CD8-positive, alpha-beta memory T cell (primary cell): ENCODE measurements at places on chromosomes 7 and 10.

DNA sequence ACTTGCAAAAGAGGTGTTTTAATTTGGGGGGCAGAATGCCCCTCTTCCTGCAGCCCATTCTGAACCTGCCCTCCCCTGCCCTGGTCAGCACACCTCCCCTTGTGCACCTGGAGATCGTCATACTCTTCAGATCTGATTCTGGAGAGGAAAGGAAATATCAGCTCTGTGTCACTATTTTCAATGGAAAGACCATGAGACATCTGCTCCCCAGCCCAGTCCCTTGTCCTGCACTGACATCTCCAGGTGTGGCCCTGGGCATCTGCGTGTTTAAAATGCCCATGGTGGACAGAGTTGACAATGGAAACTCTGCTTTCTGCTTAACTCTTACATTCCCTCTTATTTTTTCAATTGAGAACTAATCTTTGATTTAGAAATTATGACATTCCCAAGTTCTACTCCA lies 41.6 kb upstream of the RASGEF1A start:
- no peak for DNase-seq

- DNase-seq: no peak
Observed at GRCh38 chr10:75910032-75910431, 478.6 kb downstream of the LRMDA start.

- DNase-seq: no peak
Observed at GRCh38 chr10:95397747-95398146, 106.9 kb upstream of the PDLIM1 start.

GRCh38 chr10:75688506-75689300 lies 257.3 kb downstream of the LRMDA start:
- DNase-seq: no peak

- DNase-seq: no peak
Observed at GRCh38 chr10:72932259-72933015, 22.2 kb downstream of the PLA2G12B start.

- no peak for DNase-seq
Observed at GRCh38 chr7:31049005-31049765, 2.9 kb upstream of the ADCYAP1R1 start.

DNA sequence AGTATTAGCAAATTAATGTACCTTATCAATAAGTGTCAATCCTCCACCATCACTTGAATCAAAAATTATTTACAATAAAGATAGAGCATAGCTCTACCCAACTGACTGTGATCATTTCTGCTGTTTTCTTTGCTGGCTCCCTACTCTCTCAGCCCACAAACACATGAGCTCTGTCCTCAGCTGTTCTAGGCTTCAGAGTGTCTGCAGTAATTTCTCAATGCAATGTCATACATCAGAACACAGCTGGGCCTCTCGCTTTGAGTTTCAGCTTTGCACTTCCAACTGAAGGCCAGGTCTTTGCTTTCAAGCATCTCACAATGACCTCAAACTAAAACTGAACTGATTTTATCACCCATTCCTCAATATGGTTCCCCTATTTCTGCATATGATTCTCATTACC lies 55.7 kb downstream of the RNF133 start:
- no peak for DNase-seq

GRCh38 chr7:155856656-155857055 lies 44.4 kb upstream of the SHH start:
- no peak for DNase-seq

DNA sequence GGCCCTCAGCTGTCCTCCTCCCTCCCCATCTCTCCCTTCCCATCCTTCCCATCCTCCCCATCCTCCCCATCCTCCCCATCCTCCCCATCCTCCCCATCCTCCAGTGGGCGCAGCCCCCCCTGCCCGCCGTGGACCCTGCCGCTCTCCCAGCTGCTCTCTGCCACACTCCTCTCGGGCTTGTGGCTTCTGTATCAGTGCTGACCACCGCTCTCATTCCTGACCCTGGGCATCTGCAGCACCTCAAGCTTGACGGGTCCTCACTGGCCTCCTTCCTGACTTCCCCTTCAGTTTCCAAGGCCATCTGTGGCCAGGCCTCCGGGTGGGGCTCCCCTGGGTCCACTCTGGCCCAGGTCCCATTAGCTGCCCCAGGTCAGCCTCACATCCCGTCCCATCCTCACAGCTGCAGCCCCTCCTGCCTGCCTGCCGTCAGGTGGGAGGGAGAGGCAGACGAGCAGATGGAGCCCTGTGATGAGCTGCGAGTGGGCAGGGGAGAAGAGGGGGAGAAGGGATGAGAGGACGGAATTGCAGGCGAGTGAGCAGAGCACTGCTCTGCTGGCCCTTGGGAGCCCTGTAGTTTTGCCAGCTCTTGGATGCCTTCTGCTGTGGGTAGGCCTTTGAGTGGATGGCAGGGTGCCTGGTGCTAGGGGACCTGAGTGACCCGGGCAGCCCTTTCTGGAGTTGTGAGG lies 35.7 kb downstream of the LHPP start:
- no peak for DNase-seq

DNA sequence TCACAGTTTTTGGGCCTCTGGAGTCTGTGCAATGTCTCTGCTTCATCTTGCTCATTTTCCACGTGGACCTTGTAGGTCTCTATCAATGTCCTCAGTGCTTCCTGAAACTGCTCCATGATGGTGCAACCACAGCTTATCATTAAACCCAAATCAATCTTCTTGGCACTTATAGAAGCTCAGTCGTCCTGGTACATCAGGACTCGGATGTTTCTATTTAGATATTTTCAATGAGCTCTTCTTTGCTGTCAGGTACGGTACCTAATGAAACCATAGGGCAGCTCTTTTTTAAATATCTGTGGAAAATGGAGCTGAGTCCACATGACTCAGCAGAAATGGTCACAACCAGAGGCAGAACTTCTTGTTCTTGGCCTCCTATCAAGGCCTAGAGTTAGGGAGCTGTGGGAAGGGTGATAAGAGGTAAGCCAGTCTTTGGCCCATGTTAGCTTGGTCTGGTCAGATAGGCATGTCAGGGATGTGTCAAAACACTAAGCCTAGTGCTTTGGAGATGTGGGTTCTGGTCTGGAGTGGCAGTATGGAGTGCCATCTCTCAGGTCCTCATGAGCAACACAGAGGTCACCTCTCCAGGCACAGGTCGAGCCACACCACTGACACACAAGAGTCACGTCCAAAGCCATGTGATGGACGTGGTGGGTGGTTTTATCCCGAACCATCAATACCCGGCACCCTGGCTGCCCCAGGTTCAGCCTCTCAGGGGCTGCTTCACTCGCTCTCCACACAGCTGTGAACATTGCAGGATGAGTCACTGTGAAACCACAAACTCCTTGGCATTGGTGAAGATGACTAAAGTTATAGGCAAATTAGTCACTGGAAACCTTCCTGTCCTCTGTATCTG lies 87.0 kb downstream of the TBXAS1 start:
- DNase-seq: peak; percentile 53

DNA sequence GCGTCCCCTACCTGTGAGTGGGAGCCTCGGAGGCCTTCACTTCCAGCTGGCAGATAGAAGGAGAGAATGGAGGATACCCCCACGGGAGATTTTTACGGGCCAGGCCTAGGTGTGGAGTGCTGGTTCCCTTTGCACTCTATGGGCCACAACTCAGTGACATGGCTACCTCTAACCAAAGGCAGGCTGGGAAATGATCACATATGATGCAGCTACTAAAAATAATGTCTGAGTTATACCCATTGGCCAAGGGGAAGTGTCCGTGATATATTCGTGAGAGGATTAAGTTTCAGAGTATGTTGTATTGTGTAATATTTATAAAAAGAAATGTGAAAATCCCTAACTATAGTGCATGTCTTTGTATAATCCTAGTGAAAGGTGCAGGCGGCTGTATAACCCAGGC lies 13.5 kb upstream of the HIPK2 start:
- no peak for DNase-seq

DNA sequence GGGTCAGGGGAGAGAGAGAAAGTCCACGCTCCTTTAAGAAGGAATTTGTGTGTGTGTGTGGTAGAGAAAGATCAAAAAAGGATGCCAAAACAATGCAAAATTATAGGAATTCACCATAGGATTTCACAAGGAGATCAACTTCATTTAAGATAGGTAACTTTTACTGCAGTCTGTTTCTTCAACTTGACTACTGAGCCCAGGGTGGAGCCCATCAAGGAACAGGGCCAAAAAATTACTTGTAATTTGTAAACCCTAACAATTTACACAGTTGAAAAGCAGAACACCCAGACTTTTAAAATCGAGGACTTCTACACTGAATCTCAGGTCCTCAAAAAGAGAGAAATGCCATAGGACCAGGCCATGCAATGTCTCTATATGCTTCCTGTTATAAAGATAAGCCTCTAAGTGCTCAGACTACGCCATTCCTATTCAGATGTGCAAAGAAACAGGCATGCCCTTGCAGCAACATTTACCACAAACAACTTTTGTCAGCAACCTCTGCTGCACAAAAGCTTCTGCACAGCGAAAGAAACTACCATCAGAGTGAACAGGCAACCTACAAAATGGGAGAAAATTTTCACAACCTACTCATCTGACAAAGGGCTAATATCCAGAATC lies 10.6 kb upstream of the GIMAP4 start:
- peak; percentile 67 for DNase-seq

GRCh38 chr7:20301311-20301939 lies 29.3 kb upstream of the ITGB8 start:
- DNase-seq: no peak

GRCh38 chr7:139526578-139527544 lies 3.4 kb downstream of the CLEC2L start:
- DNase-seq: no peak

DNA sequence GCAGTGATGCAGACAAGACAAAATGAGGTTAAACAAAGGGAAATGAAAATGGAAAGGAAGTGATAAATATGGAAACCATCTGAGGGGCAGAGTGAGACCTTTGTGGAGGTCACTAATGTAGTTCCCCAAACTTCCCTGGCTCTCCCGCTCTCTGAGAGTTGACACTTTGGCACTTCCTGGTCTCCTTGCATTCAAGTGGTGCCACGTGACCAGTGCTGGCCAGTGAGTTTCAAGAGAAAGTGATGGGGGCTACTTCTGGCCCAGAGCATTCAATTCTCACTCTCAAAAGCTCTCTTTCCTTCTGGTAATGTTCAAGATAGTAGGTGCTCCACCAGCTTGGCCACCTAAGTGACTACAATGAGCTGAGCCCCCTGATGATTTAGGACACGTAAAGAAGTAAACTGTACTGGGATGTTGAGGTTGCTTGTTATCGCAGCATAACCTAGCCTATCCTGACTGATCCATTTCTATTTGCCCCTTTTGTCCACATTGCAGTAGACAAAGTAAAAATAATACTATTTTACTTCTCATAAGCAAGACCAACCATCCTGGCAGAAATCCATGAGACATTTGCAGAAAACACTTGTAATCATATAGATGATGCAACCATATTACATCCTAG lies 242.0 kb upstream of the YAE1 start:
- DNase-seq: no peak

- no peak for DNase-seq
Observed at GRCh38 chr10:23379686-23380085, 35.1 kb upstream of the C10orf67 start.

GRCh38 chr7:129167817-129168216 lies 20.6 kb upstream of the SMO start:
- no peak for DNase-seq

- DNase-seq: no peak
Observed at GRCh38 chr10:114389426-114389825, 14.9 kb downstream of the AFAP1L2 start.

DNA sequence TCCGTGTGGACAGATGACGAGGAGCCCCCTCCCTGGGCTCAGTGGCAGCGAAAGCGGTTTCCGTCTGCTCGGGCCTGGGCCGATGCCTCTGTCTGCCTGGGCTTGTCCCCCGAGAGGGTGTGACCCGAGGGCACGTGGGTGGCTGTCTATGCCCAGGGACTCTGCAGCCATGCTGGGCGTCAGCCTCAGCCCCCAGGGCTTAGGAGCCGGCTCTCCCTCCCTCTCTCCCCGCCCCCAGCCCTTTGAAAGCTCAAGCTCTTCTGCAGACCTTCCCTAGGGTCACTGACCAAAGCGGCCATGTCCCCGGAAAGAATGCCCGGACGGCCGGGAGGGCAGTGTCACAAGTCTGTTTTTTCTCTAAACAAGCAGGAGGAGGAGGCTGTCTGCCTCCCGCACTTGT lies 7.1 kb downstream of the MICALL2 start:
- no peak for DNase-seq

GRCh38 chr7:101705331-101705730 lies 76.2 kb upstream of the MYL10 start:
- no peak for DNase-seq

GRCh38 chr7:84264396-84264795 lies 69.8 kb upstream of the SEMA3A start:
- DNase-seq: no peak
